Stimulated activated CD4-positive, alpha-beta T cell treated with anti-CD3 and anti-CD28 coated beads, Interleukin-4, amount 100 ng/mL, for 48 hours (primary cell): ENCODE measurements at places on chromosomes 16 and 17.

DNA sequence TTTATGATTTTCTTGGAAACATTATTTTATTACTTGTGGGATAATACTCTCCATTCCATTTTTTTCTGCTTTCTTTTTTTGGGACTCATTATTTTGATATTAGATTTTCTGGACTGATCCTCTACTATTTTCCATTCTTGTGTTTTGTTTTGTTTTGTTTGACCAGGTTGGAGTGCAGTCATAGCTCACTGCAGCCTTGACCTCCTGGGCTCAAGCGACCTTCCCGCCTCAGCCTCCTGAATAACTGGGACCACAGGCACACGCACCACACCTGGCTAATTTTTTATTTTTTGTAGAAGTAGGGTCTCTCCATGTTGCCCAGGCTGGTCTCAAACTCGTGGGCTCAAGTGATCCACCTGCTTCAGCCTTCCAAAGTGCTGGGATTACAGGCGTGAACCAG is 44.1 kb downstream of the RBBP6 start:
- DNase-seq = no peak

DNA sequence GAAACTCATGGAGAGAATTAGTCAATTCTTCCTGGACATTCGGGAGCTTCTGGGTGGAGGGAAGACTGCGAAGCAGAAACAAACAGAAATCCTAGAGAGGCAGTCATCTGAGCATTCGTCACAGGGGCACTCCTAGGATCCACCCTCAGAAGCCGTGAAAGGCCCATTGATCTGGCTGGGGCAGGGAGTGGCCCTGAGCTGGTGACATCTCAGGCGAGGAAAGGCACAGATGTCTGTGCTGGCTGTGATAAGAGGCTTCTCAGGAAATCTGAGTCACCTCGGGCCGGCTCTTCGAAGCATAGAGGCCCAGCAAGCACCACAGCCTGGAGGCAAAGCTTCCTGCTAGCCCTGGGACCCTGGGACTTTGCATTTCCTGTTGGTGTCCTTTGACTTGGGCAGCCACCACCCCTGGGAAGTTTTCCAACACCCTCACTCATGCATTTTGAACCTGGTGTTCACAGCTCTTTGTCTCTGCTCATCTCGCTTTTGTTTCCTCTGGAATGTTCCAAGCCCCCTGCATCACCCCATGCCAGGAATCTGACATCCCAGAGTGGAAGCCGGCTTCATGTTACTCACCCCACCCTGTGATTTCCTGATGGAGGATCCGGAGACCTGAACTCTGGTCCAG is 23.3 kb upstream of the CDRT4 start:
- no peak for DNase-seq

GRCh38 chr17:1042486-1042885 is 45.6 kb downstream of the TIMM22 start:
- DNase-seq = no peak

DNA sequence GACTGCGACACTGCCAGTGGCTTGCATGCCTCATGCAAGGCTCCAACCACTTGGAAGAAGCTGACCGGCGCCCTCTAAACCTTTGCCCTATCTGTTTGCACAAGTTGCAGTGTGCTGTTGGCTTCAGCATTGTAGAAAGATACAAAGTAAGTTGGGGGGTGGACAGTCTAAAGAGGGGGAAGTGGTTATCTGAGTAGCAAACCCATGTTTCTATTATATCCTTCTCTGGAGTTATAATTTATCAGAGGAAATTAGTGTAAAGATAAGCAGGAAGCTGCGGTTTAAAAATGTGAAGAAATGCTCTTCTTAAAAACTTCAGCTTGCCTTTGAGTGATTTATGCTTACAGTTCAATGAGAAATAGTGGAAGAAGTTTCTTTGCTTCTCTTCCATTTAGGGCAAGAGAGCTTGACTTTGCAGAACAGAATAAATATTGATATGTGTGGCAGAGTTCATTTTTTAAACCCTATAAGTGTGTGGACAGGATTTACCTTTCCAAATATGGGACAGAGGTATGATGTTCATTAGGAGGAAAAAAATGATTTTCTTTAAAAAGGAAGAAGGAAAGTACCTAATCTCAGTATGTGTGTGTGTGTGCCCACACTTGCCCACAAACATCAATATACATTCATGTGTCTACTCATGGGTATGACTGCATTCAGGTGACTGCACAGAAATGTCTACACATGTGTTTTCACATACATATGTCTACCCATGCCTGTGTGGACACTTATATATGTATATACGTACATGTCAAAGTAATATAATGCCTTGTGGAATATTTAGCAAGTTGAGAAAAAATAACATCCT is 8.1 kb downstream of the AMZ2 start:
- DNase-seq = no peak

- DNase-seq = no peak
These were observed 129.8 kb upstream of the TOM1L1 start for GRCh38 chr17:54770836-54771235.
